Karpas-422 (cell line): ENCODE measurements at places on chromosomes 11 and 22. TPM values are rescaled to one million over a fixed set of nuclear protein-coding genes. Genes with fewer than 3 reads are reported as not detected.
A peak's percentile ranks its signal among the peaks of the same experiment; 100 is the strongest.

Gene CCDC88B
- 34.9 and 88.2 TPM in 2 replicates for total RNA-seq

DNA sequence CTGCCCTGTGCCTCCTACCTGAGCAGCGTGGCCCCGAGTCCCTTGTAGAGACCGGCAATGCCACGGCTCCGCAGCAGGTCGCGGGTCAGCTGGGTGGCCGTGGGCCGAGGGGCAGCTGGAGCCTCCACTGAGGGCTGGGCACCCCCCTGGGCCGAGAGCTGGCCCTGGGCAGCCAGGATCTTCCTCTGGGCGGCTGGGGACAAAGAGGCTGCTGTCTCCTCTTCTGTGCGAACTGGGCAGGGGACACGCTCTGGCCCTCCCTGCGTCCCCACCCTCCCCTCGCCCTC is 2.6 kb upstream of the CEND1 start:
- no peak for DNase-seq

- no peak for DNase-seq
Observed at GRCh38 chr11:18705651-18706281, 7.2 kb downstream of the TMEM86A start.

DNA sequence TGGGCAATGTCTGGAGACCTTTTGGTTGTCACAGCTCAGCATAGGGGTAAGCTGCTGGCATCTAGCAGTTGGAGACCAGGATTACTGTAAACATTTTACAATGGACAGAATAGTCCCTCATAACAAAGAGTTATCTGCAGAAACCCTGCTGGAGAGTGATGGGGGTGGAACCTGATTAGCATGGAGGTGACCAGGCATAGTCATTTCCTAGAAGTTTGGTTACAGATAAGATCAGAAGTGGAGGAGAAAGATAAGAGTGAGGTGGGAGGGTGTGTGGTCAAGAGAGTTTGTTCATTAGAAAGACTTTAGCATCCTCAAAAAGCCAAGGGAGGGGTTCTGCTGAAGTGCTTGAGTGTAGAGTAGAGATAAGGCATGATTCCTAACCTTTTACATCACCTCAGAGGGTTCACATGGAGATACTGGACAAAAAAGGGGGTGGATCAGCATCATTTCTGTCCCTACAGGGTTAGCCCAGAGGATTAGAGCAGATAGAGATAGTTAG is 38.8 kb downstream of the PRDM11 start:
- no peak for DNase-seq

Gene RASL10A
- total RNA-seq, result 0.76 TPM in 1 of 2 replicates, not detected in the other

DNA sequence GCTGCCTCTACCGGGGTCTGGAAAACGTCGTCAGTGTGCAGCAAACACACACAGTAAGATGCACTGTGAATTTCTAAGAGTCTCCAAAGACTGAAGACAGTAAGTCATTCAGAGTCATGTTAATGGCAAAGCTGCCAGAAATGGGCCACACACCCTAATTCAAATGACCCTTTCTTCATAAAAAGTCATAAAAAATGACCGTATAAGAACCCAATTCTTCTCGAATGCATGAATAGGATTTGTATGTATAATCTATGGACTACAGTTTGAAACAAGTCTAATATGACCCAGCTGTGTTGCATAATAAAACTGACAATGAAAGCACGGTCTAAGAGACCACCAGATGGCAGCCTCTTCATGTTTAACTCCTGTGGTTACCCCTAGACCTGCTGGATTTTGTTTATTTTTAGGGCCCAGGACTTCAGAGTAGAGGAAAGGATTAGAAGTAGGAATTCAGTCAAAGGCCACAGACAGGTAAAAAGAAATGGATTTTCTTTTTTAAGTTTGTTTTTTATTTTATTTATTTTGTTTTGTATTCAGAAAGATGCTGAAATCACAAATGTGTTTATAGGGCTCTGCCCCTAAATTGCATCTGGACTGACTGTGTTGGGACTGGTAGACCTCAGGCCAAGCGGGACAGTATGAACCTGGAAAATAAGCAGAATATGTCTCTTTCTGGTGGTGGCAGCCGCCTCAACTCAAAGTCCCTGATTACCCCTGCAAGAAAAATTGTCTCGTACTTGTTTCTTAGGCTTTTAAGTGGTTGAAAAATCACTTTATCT is 32.1 kb upstream of the SLC5A12 start:
- DNase-seq, result peak; percentile 72

Gene CTSD
- 26.1 and 52.8 TPM in 2 replicates for total RNA-seq

GRCh38 chr22:28514321-28514821 is 165.3 kb downstream of the TTC28 start:
- DNase-seq, result no peak

DNA sequence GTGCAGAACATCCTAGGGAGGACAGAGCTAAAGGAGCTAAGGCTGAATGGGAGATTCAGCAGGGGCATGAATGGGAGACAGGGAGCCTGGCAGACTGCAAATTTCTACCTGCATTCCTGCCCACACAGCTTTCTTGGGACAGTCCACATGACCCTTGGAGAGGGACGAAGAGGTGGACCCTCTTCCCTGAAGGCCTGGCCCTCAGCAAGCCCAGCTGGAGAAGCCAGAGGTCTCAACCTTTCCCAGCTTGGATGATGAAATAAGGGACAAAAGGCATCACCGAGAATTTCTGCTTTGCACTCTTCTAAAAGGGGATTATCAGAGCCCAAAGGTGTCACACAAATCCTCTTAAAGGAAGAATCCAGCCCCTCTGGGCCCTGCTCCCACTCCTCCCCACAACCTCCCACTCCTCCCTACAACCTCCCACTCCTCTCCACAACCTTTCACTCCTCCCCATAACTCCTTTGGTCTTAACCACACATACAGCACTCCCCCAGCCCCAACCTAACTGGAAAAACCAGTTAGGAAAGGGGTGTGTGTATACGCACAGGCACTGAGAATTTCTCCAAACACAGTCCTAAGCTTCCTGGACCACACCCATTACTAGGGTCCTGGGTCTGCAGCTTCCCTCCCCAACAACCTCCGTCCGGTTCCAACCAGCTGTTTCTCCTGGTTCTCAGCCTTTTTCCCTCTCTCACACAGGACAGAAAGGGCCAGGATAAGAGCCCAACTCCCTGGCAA is 38.4 kb downstream of the RPL27A start:
- no peak for DNase-seq

- DNase-seq, result no peak
Observed at GRCh38 chr11:132168344-132168981, 798.0 kb downstream of the NTM start.

Gene OR5A1
- total RNA-seq, result 0.04 and 0.07 TPM in 2 replicates

Gene OTOG
- not detected in 2 replicates for total RNA-seq

DNA sequence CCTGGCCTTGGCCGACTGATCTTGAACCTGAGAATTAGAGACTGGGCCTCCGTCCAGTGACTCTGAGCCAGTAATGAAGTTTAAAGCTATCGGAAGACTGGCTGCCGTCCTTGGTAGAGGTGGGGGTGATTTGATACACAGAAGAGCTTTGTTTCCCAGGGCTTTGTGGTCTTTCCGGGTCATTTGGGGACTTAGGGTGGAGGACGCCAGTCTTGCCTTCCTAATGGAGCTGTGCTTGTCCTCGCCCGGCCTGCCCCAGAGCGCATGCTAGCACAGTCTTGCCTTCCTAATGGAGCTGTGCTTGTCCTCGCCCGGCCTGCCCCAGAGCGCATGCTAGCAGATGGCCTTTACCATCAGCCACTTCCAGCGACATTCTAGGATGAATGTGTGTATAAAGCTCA is 65.8 kb downstream of the ST3GAL4 start:
- DNase-seq, result no peak

- peak; percentile 55 for DNase-seq
Observed at GRCh38 chr11:67347964-67348749, 5.2 kb downstream of the POLD4 start.

DNA sequence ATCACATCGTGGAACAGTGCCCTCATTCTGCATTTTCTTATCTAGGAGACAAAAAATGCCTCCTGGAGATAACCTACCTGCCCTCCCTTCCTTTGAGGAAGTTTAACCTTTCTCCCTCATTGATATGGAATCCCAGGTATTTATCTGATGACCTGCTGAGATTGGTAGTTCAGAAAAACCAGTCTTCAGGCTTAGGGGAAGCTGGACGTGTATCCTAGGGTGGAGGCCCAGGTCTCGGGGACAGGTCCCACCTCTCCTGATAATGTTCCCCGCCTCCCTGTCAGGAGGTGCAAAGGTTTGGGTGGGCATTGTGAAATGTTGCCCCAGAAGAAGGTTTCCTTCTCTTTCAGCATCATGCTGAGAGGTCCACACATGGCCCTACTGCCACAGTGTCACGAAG is 186.9 kb upstream of the NAV2 start:
- no peak for DNase-seq

DNA sequence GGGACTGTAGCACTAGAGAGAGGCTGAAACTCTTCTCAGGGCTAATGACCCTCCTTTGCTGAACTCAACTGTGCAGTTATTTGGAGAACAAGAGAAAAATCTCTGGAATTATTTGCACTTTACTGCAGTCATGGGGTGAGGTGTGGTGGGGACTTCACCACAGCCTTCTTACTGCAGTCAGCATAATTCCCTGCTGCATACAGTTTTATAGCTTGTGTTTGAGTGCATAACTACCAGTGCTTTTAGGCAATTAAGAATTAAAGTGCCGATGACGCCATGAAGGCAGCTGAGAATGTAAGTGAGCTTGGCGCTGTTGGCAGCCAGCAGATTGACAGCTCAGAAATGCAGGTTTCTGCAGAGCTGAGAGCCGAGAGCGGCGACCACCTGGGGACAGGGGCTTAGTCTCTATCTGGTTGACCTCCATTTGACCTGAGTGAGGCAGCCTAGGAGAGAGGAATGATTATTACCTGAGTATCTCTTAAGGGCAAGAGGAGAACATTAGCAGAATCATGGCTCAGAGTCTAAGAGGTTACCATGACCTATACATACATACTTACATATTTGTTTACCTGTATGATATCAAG is 830.0 kb downstream of the NTM start:
- DNase-seq, result no peak

- DNase-seq, result no peak
Observed at GRCh38 chr11:130478204-130478701, 29.8 kb downstream of the ADAMTS15 start.

Gene RFPL3
- not detected in 2 replicates for total RNA-seq

DNA sequence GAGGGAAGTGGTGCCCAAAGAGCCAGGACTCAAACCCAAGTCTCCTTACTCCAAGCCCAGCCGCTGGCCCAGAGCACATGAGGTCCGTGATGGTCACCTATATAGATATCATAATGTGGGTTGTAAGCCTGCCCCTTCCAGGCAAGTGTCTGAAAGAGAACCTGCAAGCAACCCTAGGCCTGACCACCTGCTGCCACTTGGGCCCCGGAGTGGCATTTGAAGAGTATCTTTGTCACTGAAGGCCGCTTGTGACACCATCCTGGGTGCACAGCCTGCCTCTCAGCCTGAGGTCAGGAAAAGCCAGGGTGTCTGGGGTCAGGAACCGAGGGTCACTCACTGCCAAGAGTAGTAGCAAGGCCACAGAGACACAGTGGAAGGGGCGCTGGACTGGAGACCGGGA is 32.4 kb downstream of the OTOG start:
- no peak for DNase-seq

Gene ACRV1
- not detected in 2 replicates for total RNA-seq

- no peak for DNase-seq
Observed at GRCh38 chr22:27554106-27554811, 247.3 kb downstream of the MN1 start.

DNA sequence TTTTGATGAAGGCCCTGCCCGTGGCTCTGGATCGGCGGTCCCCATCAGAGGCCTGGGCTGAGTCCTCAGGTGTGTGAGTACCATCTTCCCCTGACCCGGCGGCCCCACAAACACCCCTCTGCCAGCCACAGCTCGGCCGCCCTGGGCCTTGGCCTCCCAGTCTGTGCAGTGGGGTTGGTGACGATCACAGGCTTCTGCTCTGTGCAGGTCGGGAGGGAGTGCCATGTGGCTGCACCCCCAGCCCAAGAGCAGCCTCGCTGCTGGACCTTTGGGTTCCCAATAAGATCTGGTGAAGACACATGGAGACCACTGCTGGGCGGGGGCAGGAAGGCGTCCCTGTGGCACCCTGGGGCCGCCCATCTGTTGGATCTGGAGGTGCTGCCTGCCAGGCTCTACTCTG is 47.1 kb upstream of the PPARA start:
- no peak for DNase-seq

- DNase-seq, result peak; percentile 83
Observed at GRCh38 chr22:32660292-32660691, 141.2 kb upstream of the TIMP3 start.

GRCh38 chr22:36395055-36395849 is 7.5 kb upstream of the MYH9 start:
- no peak for DNase-seq

- no peak for DNase-seq
Observed at GRCh38 chr22:26616650-26617049, 1.2 kb downstream of the CRYBB1 start.

DNA sequence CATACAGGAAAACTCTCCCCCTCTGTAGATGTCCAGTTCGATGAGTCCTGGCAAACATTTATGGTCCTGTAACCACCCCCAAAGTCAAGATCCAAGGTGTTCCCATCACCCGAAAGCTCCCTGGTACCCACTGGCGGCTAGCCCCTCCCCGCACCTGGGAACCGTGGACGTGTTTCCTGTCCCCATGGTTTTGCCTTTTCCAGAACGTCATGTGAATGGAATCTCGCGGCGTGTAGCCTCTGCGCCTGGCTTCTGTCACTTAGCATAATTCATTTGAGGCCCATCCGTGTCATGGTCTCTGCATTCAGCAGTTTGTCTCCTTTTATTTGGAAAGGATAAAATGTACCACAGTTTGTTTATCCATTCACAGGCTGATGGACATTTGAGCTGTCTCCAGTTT is 106.3 kb downstream of the KCNQ1 start:
- DNase-seq, result no peak

Gene HTR3A
- total RNA-seq, result 242 and 254 TPM in 2 replicates

GRCh38 chr11:76781807-76782530 is 1.2 kb upstream of the TSKU start:
- no peak for DNase-seq

- DNase-seq, result no peak
Observed at GRCh38 chr11:113272927-113273615, 41.3 kb upstream of the TTC12 start.

DNA sequence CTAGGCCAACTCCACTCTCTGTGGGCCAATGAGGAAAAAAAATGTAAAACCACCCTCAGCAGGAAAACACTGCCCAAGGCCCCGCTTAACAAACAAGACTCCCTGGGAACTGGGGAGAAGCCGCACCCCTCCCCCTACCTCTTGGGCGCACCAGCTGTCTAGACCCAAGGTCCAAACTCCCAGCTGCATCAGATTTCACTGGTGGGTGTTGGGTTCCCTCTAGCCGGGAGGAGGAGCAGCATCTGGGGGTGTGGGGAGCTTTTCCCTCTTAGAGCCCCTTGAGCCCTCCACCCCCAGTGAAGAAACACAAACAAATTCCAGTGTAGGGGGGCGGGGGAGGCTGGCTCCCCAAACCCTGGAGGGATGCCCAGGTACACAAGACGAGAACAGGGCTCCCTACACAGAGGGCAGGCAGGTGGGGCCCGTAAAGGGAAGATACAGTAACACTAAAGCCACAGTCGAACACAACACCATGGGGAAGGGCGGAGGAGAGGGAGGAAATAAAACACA is 64.9 kb downstream of the NECTIN1 start:
- no peak for DNase-seq

Gene CCDC157
- total RNA-seq, result 0.69 and 0.82 TPM in 2 replicates

DNA sequence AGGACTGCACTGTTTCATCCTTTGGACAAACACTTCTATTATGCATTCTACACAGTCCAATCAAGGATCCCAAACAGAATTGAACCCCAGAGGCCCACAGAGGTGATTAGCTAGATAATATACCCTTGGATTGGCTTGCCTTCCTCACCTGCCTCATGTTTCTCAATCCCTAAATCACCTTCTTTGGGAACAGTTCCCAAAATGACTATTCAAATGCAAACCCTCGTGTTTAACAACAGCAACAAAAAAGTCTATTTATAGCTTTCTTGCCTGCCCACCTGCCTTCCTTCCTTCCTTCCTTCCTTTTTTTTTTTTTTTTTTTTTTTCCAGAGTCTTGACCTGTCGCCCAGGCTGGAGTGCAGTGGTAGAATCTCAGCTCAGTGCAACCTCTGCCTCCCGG is 180.0 kb downstream of the CNTN5 start:
- no peak for DNase-seq
